SJSA1 (cell line): ENCODE measurements at places on chromosomes 4 and X. TPM values are rescaled to one million over a fixed set of nuclear protein-coding genes. Genes with fewer than 3 reads are reported as not detected.

SSX4 gene
- total RNA-seq, result 0.11 TPM in 1 of 2 replicates, not detected in the other

CTPS2 gene
- total RNA-seq, result 4.6 and 8.4 TPM in 2 replicates

SMIM10 gene
- total RNA-seq, result 10.7 and 13.2 TPM in 2 replicates

TLL1 gene
- not detected in 2 replicates for total RNA-seq

DNA sequence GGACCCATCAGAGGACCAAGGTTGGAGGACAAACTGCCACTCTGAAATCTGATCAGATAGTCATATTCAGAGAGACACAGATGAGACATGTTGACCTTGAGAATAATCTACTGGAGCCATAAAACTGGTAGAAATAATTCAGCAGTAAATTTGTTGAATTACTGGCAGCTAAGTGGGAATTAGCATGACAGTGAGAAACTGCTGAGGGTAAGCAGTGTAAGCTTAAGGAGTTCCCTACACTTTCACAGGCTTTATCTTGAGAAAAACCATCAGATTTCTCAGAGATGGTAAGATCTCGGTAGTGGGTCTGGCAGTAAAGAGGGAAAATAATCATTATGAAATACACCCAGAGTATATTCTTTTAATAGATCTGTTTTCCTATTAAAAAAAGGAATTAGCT is 213.7 kb downstream of the TECRL start:
- no peaks in the 10 kb centered on the region for H3K4me1 ChIP-seq
- H3K27me3 ChIP-seq, result no peaks in the 10 kb centered on the region
- H3K27ac ChIP-seq, result no peak overlapping the region
- H3K36me3 ChIP-seq, result no peaks in the 10 kb centered on the region
- H3K4me3 ChIP-seq, result no peak overlapping the region
- DNase-seq, result no peak

GRCh38 chr4:2494992-2495391 is 26.1 kb downstream of the RNF4 start:
- no peaks in the 10 kb centered on the region for H3K27me3 ChIP-seq
- no peaks in the 10 kb centered on the region for H3K4me1 ChIP-seq
- H3K27ac ChIP-seq, result no peak overlapping the region
- no peak for DNase-seq
- peaks cover 35% of the 10 kb centered on the region for H3K36me3 ChIP-seq

GRCh38 chr4:5891563-5892322 is 1.1 kb downstream of the CRMP1 start:
- H3K36me3 ChIP-seq, result no peaks in the 10 kb centered on the region
- H3K4me3 ChIP-seq, result no peak overlapping the region

DNA sequence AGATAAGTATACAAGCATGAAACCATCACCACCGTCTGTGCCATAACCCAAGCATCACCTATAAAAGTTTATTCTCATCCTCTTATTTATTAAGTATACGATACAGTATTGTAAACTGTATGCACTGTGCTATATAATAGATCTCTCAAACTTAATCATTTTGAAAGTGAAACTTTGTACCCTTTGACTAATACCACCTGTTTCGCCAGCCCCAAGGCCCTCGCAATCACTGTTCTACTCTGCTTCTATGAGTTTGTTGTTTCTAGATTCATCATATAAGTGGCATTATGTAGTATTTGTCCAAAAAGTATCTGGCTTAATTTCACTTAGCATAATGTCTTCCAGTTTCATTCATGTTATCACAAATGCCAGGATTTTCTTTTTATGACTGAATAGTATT is 72.1 kb upstream of the DOCK11 start:
- H3K4me1 ChIP-seq, result no peaks in the 10 kb centered on the region
- no peak overlapping the region for H3K27ac ChIP-seq
- H3K27me3 ChIP-seq, result no peaks in the 10 kb centered on the region
- no peaks in the 10 kb centered on the region for H3K36me3 ChIP-seq
- DNase-seq, result no peak

GRCh38 chr4:121025540-121025939 is 46.8 kb downstream of the NDNF start:
- H3K27me3 ChIP-seq, result no peaks in the 10 kb centered on the region
- no peak overlapping the region for H3K27ac ChIP-seq
- H3K36me3 ChIP-seq, result no peaks in the 10 kb centered on the region
- H3K4me1 ChIP-seq, result no peaks in the 10 kb centered on the region
- H3K4me3 ChIP-seq, result no peak overlapping the region

DNA sequence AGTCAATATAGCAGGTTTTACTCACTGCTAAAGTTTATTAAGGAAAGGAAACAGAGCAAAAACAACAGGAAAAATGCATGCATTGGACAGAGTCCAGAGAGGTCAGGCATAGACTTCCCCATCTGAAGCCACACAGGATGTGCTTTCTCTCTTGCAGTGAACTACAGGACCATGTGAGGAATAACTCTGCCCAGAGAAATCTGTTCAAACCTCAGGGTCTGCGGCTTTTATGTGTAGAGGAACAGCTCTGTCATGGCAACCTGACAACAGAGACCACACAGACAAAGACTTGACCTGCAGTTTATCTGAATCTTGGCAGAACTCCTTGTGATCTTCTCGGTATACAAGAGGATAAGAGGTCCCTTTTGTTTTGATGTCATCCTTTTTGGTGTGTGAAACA is 46.3 kb upstream of the LONRF3 start:
- no peak overlapping the region for H3K27ac ChIP-seq
- no peaks in the 10 kb centered on the region for H3K4me1 ChIP-seq
- H3K4me3 ChIP-seq, result no peak overlapping the region

GRCh38 chrX:68834371-68835103 is 5.7 kb downstream of the EFNB1 start:
- peaks cover 13% of the 10 kb centered on the region for H3K4me1 ChIP-seq
- no peak for DNase-seq

DNA sequence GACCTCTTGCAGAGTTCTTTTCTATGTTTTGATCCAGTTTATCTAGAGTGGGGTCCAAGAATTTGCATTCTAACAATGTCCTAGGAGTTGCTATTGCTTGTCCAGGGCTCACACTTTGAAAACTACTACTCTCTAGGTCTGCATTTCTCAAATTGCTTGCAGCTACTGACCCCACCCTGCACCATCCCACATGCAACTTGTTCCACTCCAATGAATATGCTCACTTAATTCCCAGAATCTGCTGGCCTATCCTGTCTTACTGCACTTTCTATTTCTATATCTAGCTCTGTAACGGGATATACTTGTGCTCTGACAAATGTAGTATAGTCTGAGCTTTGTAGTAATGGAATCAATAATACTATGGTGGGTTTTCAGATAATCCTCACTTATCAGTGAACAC is 570.3 kb downstream of the IQCM start:
- no peaks in the 10 kb centered on the region for H3K36me3 ChIP-seq
- no peak overlapping the region for H3K4me3 ChIP-seq
- H3K4me1 ChIP-seq, result no peaks in the 10 kb centered on the region
- no peaks in the 10 kb centered on the region for H3K27me3 ChIP-seq
- DNase-seq, result no peak
- H3K27ac ChIP-seq, result no peak overlapping the region

GRCh38 chr4:38233727-38234480 is 273.7 kb downstream of the PTTG2 start:
- no peaks in the 10 kb centered on the region for H3K4me1 ChIP-seq
- DNase-seq, result no peak
- H3K27ac ChIP-seq, result no peak overlapping the region
- no peaks in the 10 kb centered on the region for H3K27me3 ChIP-seq
- no peaks in the 10 kb centered on the region for H3K36me3 ChIP-seq

- no peak for DNase-seq
- no peak overlapping the region for H3K4me3 ChIP-seq
- no peak overlapping the region for H3K27ac ChIP-seq
- H3K27me3 ChIP-seq, result no peaks in the 10 kb centered on the region
Observed at GRCh38 chr4:69858690-69859089, 1.3 kb downstream of the SULT1E1 start.

DNA sequence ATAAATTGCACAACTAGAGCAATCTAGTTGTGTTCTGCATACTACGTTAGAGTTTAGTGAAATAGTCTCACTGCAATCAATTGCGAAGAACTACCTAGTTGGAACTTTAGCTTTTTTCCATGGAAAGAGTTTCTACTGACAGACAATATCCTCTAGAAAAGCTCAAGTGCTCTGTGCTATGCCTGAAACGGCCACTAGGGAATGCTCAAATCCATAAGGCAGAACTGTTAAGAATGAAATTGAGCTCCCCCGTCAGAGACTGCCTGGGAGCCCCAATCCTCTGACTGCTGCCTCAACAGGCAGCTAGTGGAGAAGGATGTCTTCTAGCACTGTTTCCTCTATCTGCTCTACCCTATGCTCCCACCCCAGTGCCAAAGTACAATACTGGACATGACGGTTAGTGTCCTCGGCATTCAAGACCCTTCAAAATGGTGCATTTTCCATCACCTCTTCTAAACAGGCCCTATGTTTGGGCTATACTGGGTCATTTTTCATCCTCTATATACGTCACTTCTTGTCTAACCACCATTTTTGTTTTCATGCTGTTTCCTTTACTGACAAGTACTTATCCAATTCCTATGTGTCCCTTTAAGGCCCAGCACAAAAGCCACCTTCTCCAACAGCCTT is 35.3 kb downstream of the FRMD7 start:
- H3K27ac ChIP-seq, result no peak overlapping the region
- H3K36me3 ChIP-seq, result no peaks in the 10 kb centered on the region
- H3K4me3 ChIP-seq, result no peak overlapping the region
- H3K27me3 ChIP-seq, result no peaks in the 10 kb centered on the region
- no peaks in the 10 kb centered on the region for H3K4me1 ChIP-seq
- no peak for DNase-seq
